ENCODE measurements at places on chromosomes 12 and 14.

DNA sequence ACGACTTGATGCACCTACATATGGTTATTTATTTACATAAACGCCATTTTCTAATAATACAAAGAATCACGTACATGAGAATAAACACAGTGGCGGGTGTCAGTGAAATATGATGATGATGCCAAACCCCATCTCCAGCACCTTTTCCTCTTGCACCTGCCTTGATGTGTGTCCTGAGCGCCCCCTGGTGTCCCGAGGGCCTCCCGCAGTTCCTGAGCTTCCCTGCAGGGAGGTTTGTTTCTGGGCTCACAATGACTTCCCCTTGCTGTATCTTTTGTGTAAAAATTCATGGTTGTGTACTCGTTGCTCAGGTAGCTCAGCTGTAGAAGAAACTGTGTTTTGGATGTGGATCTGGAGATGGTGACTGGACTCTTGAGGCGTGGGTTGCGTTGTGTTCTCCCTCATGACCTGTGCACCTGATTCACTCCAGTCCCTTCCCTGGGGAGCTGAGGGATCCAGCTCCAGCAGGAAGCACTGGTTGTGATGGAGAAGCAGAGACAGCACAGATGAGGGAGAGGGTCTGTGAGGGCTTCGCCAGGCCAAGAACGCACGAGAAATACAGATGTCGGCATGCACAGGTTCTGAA is 1037.8 kb downstream of the TMEM121 start:
- DNase-seq: no peak

- DNase-seq: no peak
Measured at GRCh38 chr12:8985213-8985754, 4.1 kb upstream of the KLRG1 start.

DNA sequence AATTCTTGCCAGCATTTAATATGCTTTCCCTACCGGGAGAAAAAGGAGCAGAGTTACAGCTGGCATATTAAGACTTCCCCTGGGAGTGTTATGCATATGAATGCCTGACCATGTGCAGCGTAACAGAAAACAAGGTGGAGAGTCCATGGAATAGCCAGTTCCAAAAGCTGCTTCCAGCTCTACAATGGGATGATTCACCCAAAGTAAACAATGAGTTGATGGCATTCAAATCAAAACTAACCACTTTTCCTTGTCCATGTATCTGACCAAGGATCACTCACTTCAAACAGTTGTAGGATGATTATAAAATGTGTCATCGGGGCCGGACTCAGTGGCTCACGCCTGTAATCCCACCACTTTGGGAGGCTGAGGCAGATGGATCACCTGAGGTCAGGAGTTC is 48.1 kb upstream of the BICDL1 start:
- peak; percentile 65 for DNase-seq

DNA sequence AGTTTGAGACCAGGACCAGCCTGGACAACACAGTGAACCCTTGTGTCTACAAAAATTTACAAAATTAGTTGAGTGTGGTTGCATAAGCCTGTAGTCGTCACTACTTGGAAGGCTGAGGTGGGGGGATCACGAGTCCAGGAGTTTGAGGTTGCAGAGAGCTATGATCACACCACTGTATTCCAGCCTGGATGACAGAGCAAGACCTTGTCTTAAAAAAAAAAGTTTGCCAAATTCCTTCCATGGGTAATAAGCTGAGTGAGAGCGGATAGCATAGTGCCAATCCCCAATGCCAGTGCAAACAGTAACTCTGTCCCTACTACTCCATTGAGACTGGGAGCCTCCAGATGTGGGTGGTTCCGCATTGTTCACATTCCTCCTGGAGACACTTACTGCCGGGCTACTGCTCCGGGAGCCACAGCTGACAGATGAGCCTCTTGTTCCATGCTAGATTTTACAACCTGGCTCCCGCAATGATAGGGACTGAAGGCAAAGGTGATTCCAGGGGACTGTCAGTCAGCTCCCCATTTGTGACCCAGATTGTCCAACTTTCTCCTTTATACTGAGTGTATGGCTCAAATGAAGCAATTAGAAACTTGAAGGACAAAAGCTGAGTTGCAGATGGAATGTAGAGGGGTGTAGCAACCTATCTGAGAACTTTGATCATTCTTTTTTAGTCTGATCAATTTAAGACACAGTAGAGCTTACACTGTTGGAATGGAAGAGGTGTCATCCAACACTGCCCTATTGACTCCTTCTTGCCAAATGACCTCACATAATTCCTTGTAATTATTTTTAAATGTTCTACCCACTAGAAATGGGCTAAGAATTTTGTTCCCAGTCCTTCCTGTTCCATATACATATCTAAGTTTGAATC is 13.4 kb upstream of the FRMD6 start:
- DNase-seq: no peak

DNA sequence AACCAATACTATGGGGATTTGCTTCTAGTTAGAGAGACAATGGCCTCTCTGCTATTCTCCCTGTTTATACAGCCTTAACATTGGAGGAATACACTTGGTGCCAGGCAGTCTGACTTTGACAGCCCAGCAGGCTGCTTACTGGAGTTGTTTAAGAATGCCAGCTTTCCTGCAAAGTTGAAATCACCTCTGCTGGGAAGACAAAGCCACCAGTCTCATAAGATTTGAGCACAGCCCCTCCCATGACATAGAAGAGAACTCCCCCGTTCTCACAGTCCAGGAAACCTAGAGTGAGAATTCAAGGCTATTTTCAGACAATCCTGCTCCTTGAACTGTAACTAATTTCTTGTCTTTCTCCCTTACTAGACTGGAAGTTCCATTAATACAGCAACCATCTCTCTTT is 21.1 kb upstream of the CATSPERB start:
- no peak for DNase-seq

- DNase-seq: no peak
Measured at GRCh38 chr12:97757481-97758193, 295.0 kb downstream of the RMST start.

DNA sequence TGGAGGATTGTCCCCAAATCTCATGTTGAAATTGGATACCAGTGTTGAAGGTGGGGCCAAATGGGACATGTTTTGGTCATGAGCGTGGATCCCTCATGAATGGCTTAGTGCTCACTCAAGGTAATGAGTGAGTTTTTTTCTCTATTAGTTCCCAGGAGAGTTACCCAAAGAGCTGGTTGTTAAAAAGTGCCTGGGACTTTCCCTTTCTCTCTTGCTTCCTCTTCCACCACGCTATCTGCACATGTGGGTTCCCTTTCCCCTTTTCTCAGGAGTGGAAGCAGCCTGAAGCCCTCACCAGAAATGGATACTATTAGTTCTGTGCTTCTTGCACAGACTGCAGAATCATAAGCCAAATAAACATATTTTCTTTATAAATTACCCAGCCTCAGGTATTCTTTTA is 465.4 kb downstream of the FSCB start:
- no peak for DNase-seq

- no peak for DNase-seq
Measured at GRCh38 chr14:65179918-65180724, 77.8 kb upstream of the MAX start.

DNA sequence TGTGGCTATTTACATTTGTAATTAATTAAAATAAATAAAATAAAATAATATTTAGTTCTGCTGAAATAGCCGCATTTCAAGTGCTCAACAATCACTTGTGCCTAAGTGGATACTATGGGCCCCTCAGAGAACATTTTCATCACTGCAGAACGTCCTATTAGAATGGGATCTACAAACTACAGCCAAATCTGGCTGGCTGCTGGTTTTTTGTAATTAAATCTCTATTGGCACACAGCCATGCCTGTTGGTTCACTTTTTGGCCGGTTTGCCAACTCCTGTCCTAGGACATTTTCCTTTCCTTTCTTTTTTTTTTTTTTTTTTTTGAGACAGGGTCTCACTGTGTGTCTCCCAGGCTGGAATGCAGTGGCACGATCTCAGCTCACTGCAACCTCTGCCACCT is 9.8 kb downstream of the CCDC63 start:
- DNase-seq: no peak

DNA sequence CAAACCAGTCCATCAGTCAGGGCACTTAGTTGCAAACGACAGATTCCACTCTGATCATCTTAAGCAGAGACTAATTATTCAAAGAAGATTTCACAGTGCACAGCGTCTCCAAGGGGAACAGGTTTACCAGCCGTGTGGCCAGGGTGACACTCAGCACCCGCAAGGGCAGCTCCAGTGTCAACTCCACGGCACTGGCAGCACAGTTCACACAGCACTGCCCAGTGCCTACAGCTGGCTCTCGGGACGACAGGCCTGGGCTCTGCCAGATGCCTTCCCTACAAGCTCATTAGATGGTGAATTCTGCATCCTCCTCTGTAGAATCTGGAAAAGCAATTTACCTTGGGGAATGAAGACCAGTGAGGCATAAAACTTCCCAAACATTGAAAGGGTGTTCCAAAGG is 4.9 kb downstream of the OR10P1 start:
- DNase-seq: no peak

DNA sequence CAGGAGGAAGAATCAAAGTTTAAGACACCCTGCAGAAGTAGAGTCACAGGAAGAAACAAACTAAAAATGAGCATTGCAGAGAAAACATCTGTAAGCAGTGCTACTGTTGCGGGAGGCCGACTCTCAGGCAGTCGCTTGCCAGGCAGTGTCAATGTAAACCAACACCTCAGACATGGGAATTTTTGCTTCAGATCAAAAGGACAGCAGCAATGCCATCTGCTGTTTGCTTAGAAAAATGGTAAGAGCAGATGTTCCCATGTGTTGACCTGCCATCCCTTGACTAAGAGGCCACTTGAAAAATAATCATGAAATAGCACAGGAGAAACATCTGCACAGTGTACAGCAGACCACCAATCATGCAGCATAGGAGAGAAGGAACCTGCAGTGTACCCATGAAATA is 196.6 kb downstream of the SLC25A21 start:
- peak; percentile 60 for DNase-seq

DNA sequence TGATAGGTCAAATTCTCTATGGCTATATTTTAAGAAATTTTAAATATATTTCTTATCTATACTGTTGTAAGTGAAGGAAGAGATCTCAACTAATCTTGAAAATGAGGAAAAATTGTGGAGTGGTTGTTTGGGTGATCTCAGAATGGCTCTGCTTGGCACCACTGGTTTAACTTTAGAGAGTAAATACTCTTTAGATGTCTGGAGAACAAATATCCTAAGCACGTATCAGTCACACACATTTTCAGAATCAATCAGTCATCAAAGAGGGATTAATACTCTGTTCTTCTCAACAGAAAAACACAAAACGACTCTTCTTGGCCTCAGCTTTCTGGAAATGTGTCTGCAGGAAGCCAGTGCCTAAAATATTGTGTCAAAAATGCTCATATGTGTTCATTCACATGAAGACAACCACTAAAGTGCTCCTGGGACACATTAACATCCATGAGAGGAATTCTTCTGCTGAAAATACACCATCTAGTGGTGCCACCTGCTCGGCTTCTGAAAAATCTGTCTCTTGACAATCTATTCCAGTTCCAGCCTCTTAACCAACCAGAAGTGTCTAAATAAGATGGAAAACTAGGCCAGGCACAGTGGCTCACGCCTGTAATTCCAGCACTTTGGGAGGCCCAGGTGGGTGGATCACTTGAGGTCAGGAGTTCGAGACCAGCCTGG is 81.1 kb upstream of the CCDC198 start:
- no peak for DNase-seq

- DNase-seq: no peak
Measured at GRCh38 chr12:12606781-12607589, 4.7 kb upstream of the CREBL2 start.

GRCh38 chr12:50824914-50825313 is 17.8 kb upstream of the TMPRSS12 start:
- no peak for DNase-seq

DNA sequence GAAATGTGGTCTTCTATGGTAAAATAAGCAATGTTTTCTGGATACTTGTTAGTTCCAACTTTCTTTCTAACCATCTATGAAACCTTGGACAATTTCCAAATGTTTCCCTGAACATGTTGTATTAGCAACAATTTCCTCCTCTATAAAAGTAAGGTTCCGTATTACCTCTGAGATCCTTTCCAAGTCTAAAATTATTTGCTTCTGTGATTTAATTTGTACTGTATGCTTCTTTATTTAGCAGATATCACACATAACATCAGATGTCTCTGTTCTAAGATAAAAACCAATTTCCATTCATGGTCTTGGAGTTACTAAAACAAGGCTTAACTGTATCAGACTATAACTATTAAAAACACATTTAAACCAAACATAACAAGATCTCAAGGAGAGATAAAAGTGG is 177.2 kb downstream of the FOXA1 start:
- no peak for DNase-seq

DNA sequence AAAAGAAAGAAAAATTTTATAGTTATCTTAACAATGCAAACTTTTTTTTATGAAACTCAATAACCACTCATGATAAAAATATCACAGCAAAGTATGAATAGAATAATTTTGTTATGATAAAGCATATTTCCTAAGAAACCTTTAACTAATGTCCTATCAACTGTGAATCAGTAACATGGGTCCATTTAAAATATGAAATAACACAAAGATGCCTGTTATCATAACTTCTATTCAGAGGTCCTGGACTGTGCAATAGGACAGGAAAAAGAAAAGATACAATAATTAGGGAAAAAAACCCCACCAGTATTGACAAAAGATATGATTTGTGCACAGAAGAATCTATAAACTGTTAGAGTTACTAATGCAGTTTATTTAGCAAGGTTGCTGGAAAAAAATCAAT is 245.4 kb downstream of the FOXN3 start:
- no peak for DNase-seq

- no peak for DNase-seq
Measured at GRCh38 chr12:108985750-108986149, 35.1 kb downstream of the SVOP start.

- DNase-seq: no peak
Measured at GRCh38 chr14:72528863-72529175, 365.1 kb downstream of the DPF3 start.

DNA sequence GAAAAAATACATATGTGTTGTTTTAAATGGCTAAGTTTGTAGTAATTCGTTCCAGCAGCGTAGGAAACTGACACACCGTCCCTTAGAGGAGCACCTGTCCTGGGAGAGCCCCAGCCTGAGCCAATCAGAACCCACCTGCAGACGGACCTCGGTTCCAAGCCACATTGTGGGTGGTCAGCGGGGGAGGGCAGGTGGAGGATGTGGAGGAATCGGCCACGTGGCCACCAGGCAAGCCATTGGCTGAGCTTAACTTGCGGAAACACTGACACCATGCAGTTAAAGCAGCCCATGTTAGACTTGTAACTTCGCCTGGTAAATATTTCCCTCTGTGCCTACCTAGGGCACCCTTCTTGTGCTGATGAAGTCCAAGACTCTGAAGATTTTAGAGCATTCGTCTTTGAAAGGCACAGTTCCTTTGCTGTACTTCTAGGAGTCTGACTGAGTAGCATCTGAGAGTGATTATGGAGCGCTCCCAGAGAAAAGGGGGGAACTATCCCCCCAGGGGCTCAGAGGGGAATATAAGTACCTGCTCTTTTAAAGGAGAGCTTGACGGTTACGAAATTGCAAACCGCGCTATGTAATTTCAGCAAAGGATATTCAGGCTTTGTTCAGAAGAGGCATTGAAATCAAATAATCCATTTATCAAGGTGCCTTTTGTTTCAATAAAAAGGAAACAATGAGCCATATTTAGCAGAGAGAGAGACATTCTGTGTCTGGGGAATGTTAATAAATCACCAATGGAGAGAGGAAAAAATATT is 135.7 kb downstream of the TMEM132C start:
- DNase-seq: no peak

All from DMS153 (cell line).